ENCODE measurements at places on chromosomes 5 and 9.

DNA sequence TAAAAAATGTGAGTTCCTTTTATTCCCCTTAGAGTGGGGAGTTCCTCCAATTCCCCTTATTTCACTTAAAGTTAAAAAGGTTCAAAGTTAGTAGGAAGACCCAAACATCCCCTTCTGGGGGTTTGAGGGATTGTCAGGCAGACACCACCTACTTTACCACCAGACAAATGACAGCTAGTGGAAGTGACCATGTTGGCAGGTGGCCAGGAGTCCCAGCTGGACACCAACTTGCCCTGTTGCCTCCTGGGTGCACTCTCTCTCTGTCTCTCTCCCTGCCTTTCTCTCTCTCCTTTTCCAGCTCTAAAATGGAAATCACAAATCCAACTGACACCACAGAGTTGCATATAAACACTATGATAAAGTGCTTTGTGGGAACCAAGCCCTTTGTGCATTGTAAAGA, 307.7 kb upstream of the TLE4 start:
- no peak for DNase-seq

- peak; percentile 96 for DNase-seq
Observed at GRCh38 chr5:107806705-107807104, 136.0 kb upstream of the EFNA5 start.

DNA sequence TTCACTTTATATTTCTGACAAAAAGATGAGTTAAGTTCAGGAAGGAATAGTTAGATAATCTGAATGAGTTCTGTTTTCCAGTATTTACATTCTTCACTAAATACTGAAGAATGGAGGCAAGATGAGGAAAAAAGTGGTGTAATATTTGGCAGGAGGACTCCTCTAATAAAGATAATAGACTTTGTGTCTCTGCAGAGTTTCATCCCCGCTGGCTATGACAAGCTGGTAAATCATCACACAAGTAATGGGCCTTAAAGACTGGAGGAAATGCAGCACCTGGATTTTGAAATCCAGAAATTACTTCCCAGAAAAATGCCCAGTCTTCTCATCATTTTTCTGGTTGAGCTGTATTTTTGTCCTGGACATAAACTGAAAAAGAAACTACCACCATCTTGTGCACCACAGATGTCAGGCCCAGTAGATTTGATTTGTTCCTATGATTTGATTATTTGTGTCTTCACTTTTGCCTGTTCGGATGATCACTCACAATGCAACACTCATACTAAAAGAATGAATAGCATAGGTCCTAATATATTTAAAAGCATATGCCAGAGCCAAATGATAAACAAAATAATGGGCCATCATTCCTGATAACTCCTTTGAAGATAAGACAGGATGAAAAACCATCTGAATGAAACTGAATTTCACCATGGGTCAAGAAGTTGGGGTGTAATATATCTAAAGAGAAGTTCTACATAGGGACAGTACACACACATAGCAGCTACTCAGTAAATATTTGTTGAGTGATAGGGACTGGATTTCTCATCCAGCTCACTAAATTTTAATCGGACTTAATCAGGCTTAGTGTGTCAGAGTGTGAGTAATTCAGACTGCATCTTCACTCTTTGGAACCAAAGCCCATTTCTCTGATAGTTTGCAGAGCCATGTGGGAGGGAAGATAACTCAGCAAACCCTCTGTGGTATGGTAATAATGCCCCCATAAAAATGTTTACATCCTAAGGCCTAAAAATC, 200.5 kb downstream of the HINT1 start:
- no peak for DNase-seq

DNA sequence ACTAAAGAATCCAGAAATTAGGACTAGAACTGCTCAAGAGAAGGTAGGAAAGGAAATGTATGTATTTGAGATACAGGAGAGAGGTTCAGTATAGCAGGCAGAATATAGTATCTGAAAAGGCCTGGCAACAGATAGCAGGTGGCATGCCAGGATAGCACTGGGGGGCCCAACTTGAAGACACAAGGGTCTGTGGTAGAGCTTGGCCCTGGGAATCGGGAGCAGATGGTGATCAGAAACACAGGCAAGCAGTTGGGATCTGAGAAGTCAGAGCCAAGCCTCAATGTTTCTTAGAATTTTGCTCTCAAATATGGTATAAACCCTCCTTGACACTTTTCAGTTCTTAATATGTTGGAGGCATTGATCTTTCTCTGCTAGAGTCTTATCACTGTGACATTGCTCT, 499.8 kb upstream of the CD180 start:
- DNase-seq: no peak

DNA sequence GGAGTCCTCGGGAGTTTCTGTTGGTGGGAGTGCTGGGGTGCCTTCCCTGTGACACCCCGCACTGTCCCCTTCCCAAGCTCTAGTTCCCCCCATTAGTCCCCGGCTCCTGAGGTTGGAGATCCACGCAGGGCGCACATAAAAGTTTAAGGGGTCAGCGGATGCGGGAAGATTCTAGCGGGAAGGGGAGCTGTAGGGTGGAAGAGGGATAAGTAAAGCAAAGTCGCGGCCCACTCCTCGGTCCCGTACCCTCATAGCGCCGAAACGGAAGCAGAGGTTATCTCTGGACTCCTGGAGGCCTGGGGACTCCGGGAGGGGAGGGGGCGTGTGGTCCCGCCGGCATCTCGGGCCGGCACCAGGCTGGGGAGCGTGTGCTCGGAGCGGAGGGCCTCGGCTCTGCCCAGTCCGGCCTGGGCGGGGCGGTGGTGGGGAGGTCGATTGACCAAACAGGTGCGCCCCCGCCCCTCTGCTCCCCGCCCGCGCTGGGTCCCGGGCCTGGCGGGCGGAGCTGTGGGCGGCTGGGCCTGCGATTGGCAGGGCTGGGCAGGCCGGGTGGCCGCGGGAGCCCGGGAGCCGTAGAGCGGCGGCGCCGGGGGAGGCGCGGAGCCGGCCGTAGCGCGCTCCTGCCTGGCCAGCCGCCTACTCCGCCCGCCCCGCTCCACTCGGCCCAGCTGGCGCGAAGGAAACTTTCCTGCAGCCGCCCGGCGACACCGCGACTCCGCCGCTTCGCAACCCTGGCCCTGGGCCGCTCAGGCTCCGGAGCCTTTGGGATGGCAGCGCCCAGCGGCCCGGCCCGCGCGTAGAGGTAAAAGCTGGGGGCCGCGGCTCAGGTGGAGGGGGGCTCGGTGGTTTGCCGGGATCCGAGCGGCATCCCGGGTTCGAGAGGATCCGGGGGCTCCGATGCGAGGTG, 52.2 kb upstream of the DAB2IP start:
- peak; percentile 86 for DNase-seq

DNA sequence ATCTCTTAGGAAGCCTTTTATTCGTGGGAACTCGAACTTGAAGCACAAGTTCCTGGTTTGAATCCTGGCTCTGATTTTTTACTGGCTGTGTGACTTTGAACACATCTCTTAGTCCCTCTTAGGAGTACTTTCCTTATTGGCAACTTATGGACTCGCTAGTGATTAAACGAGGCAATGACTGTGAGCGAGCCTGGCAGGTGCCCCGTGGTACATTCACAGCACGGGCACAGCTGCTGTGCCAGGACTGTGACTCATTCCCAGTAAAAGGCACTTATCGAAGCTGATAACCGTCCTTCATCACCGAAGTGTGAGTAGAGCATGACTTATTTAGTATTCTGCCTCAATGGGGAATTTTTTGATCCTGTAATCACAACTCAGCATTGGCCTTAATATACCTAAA, 22.7 kb downstream of the CFAP90 start:
- DNase-seq: no peak

DNA sequence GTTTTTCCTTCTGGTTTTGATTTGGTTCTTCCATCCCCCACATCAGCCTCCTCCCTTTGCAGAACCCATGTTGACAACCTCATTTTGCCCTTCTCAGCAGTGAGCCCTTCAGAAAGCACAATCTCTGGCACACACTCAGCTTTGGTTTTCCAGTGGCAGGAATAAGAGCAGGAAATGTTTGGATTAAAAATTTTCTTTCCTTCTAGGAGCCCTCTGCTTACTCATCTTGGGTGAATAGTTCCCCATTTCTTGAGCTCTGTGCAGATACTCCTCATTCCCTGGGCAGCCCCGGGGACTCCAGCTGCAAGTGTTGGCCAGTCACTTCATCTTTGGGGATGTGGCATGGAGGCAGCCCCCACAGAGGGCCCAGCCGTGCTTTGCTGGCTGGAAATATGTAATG, 170.5 kb downstream of the NR3C1 start:
- no peak for DNase-seq

- no peak for DNase-seq
Observed at GRCh38 chr5:124796495-124796894, 50.1 kb upstream of the ZNF608 start.

- DNase-seq: no peak
Observed at GRCh38 chr5:39671561-39671961, 246.8 kb upstream of the DAB2 start.

DNA sequence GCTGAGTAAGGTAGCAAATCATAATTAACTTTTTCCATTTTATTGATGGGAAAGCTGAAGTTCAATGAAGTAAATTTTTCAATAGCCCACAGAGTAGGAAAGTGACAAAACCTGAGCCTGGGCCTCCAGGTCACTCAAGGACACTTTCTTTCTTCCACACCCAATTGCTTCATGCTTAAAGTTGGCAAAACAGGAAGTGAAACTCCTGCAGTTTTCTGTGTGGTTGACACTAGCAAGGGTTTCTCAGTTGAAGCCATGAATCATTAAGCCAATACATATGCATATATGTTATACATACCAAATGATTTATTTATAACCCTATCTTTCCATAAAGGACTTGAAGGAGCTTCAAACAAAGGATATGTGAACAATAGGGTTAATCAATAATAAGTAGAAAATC, 13.9 kb downstream of the TLR4 start:
- no peak for DNase-seq

GRCh38 chr5:181028032-181028819, 11.8 kb upstream of the BTNL9 start:
- no peak for DNase-seq

DNA sequence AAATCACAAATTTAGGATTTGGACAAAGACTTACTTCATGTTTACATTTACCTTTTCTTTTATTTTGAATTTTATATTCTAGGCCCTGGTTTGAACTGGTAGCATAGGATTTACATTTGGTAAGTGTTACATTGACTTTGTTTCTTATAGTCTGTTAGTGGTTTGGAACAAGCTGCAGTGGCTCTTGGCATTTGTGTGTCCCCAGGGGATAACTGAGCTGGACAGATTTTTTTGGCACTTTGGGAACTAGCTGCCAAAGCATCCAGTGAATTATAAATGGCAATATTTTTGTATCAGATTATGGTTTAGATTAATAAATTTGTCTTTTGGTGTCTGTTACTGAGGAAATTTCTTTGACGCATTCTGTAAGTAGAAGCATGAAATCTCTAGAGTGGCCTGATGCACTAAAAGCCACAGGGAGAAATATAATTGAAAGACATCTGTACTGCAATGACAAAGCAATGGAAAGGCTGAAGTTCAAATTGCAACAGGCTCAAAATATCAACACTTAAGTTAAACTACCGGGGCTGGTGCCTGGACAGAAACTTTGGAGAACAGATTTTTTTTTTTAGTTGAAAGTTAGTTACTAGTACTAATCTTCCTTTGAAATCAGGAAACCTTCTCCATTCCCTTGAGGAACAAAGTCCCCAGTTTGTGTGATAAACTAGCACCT, 107.6 kb upstream of the PLCXD3 start:
- DNase-seq: no peak

GRCh38 chr5:142626786-142627185, 59.1 kb downstream of the FGF1 start:
- DNase-seq: no peak

DNA sequence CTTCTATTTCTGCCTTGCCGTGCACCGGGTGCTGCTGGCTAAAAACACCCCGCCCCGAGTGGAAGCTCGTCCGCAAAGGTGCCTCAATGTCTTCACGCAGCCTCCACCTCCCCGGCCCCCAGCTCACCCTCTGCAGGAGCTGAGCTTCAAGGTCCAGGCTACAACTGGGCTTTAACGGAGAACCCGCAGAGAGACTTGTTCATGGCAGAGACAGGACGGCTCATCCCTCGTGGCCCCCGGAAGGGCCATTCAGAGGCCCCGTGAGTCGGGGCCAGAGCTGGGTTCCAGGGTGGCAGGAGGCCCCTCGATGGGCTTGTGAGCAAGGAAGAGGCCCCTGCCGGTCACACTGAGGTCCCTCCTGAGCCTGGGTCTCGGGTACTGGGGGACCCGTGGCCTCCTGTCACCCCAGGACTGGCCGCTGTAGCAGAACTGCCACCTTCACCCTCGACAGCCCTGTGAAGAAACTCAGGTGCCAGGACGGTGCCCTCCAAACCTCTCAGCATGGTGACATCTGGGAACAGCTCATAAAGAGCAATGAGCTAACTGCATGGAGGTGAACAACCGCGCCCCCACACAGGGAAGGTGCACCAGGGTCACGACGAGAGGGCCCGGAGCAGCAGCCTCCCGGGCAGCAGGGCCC, 58.0 kb upstream of the UBAC1 start:
- no peak for DNase-seq

GRCh38 chr5:86152988-86153560, 464.7 kb upstream of the COX7C start:
- no peak for DNase-seq

DNA sequence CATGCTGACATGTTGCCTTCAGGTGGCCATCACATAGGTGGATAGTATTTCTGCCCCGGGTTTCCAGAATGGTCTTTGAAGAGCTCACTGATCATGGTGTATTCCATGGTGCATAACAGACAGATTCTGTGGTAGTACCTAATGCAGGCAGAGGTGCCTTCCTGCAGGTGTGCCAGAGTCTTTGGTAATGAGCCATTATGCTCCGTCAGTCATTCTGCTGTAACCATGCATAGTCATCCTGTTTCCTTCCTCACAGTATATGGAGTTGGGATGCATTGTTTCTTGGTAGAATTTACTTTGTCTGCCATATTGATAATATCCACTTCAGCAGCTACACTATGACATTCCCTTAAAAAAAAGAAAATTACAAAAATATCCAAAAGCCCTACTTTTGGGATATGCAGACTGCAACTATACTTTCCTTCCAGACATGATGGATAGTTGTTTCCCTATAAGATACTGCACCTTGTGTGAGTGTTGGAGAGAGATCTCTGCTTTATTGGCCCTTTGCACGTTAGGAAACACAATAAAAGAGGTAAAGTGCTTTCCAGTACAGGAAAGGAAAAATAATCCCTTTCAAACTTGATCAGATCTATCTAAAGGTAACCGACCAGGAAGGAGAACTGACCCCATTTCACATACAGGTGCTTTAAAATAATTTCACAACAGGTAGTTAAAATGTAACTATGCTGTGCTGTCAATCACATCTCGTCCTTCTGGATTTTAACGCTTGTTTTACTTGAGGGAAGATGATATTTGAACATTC, 537.5 kb upstream of the WWC1 start:
- DNase-seq: no peak

- no peak for DNase-seq
Observed at GRCh38 chr5:132679717-132680380, 6.1 kb downstream of the IL4 start.

DNA sequence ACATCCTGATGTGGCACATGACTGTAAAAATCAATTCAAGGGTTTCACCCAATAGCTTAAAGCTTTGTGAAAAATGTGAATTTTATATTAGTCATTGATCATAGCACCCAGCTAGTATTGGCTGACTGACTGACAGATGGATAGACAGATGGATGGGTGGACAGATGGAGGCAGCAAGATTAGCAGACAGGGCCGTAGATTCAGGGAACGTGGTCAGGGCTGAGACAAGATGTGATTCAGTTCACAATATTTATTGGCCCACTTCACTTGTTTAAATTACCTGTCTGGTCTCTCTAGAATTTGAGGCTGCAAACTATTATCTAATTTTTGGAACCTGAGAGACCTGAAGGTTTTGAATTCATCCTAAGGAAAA, 12.0 kb upstream of the PCSK5 start:
- DNase-seq: no peak

Data from RWPE1 (cell line).